ENCODE measurements at places on chromosomes 4 and X.
A peak's percentile ranks its signal among the peaks of the same experiment; 100 is the strongest.

- no peak for DNase-seq
These were observed 2.0 kb downstream of the GAK start for GRCh38 chr4:930028-930551.

DNA sequence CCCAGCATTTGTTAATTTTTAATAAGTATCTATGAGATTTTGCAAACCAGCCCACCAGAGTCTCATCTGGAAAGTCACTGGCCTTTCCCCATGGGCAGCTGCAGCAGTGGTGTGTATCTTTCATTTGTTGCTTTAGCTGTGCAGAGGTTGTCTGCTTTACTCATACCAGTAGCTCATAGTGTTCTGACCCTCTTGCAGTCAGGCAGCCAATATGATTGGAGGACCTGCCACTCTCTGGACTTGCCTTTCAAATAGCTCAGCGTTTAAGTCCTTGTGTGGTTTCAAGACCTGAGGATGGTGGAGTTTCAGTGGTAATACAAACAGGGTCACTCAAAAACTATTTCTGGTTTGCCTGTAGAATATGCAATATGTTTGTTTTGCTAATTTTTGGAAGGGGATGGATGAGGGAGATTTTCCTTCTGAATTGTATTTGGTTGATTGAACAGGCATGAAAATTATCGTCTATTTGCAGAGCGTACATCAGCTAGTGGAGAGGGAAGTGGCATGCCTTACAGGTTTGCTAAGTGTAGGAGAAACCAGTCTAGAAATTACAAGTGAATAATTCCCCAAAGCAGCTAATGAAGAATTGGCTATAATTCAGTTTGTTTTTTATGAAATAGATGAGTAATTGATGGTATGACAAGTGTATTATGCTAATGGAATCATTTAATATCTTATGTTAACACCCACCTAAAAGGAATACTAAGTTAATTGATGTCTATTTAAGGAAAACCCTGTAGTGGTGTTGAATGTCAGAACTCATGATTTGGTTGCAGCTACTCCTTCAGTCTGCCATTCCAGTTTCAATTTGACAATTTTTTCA is 8.9 kb downstream of the POLA1 start:
- DNase-seq: no peak

- no peak for DNase-seq
These were observed 13.6 kb upstream of the PDGFRA start for GRCh38 chr4:54215379-54216077.

GRCh38 chr4:172048666-172049065 is 235.5 kb downstream of the GALNTL6 start:
- DNase-seq: no peak

GRCh38 chr4:2714061-2714770 is 41.9 kb downstream of the TNIP2 start:
- DNase-seq: peak; percentile 92

- no peak for DNase-seq
These were observed 63.2 kb downstream of the CLDN22 start for GRCh38 chr4:183256756-183257385.

DNA sequence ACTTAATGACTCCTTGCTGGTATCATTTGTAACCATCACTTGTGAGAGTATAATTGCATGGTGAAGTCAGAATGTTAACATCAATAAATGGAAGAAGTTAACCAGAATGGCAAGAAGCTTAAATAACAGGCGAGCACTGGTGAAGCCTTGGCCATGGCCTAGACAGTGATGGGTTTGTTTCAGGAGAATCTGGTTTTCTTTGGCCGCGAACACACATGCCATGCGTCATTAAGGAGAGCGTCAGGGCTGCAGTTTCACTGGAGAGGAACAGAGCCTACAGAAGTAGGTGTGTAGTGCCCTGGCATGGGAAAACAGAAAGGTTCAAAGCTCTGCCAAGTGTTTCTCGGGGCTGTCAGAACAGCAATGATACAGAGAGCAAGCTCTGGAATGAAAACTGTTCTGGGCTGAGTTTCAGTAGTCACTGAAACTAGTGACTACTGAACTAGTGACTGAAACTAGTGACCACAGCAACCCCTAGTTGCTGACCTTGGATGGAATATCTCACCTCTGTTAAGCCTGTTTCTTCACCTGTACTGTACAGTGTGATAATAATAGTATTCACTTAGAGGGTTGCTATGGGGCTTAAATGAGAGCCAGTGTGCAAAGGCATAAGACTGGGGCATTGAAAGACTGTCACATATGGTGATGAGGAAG is 93.8 kb downstream of the C4orf51 start:
- no peak for DNase-seq

GRCh38 chrX:18709833-18710232 is 2.4 kb downstream of the PPEF1 start:
- no peak for DNase-seq

GRCh38 chrX:46408553-46409407 is 136.4 kb downstream of the ZNF674 start:
- DNase-seq: peak; percentile 35

DNA sequence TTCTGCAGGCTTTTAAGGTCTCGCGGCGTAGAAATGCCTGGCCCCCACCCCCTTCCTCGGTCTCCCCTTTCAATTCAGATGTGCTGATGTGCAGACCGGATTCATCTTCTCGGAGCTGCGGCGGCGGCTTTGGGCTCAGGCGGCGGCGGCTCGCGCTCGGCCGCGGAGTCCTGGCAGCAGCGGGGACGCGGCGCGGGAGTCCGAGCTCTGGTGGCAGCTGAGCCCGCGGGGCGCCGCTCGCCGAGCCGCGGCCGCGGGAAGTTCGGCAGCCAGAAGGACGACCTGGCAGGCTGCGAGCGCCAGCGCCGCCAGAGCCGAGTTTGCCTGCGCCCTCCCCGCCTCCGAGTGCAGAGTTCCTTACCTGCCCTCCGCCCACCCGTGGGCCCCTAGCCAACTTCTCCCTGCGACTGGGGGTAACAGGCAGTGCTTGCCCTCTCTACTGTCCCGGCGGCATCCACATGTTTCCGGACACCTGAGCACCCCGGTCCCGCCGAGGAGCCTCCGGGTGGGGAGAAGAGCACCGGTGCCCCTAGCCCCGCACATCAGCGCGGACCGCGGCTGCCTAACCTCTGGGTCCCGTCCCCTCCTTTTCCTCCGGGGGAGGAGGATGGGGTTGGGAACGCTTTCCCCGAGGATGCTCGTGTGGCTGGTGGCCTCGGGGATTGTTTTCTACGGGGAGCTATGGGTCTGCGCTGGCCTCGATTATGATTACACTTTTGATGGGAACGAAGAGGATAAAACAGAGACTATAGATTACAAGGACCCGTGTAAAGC is 448 bp downstream of the TLL1 start:
- DNase-seq: no peak

DNA sequence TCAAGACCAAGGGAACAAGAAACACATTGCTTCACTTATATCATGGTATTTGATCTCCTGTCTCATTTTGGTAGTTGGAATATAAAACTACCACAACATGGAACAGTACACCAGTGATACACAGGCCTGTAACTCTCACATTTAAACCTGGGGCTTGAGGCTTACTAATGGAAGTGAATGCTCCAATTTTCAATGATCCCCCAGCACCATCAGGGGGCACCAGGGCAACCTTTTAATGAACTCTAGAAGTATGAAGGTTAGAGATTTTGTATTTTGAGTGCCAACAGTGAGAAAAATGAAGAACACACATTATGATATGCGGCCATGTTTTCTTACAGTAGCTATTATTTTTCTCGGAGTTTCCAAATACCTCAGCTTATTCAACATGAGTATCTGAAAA is 50.7 kb downstream of the C4orf33 start:
- DNase-seq: no peak

DNA sequence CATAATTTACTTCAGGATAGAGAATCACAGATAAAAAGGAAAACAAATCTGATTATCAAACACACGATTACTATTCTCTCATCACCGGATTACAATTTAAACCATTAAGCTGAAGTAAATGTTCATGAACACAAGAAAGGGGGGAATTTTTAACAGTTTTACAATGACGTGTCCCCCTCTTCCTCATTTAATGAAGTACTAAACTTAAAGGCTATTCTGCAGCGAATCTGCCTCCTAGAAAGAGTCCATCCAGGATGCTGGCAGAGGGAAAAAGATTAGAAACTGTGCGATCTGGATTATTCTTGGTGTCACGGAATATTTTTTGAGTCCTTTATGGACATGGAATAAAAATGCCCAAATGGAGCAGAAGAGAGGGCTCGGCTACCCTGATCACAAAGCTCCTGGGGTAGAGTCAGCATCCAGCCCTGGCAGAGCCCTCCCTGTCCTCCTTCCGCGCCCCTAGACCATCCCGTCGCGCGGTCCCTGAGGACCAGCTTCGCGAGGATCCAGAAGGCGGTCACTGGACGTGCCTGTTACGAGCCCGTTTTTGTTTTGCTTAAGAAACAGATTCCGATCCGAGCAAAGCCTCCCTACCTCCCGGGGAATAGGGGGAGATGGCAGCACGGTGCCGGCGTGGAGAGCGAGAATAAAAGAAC is 1.2 kb downstream of the ELF2 start:
- no peak for DNase-seq

DNA sequence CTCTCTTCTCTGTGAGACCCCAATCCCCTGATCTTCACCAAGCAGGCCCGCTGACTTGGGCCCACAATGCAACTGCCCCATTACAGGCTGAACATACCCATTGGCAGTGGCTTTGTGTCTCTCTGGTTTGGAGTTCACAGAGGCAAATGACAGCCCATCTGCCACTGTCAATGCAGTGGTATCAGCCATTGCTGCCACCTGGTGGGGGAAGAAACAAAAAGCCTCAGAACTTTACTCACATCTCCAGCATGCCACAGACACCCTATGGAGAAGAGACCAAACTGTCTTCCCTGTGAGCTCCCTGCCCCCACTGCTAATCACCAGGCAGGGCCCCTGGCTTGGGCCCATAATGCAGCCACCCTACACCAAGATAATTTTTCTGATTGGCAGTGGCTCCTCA is 729.3 kb upstream of the ACTRT1 start:
- no peak for DNase-seq

DNA sequence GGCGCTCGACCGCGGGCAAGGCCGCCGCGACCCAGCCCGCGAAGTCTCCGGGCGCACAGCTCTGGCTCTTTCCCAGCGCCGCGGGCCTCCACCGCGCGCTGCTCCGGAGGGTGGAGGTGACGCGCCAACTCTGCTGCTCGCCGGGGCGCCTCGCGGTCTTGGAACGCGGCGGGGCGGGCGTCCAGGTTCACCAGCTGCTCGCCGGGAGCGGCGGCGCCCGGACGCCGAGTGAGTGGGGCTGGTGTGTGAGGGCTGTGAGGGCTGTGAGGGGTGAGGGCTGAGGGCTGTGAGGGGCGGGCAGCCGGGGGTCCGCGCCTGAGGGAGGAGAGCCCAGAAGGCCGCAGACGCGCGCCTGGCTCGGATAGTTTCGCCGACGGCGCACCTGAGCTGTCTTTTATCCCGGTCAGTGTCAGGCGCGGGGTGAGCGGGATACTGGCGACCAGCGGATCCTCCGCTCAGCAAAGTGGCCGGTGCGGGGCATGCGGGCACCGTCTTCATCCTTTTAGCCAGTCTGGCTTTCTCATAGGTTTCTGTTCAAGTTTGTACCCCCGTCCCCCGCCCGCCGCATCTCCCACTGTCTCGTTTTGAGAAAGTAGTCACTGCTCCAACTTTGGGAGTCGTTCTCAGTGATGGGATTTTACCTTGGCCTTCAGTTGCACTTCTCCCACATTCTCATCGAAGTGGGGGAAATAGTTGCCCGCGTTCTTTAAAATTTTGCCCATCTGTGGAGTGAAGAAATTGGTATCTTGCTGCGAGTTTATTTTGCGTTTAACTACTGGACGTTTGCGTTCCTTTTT is 586 bp downstream of the HERC5 start:
- no peak for DNase-seq

DNA sequence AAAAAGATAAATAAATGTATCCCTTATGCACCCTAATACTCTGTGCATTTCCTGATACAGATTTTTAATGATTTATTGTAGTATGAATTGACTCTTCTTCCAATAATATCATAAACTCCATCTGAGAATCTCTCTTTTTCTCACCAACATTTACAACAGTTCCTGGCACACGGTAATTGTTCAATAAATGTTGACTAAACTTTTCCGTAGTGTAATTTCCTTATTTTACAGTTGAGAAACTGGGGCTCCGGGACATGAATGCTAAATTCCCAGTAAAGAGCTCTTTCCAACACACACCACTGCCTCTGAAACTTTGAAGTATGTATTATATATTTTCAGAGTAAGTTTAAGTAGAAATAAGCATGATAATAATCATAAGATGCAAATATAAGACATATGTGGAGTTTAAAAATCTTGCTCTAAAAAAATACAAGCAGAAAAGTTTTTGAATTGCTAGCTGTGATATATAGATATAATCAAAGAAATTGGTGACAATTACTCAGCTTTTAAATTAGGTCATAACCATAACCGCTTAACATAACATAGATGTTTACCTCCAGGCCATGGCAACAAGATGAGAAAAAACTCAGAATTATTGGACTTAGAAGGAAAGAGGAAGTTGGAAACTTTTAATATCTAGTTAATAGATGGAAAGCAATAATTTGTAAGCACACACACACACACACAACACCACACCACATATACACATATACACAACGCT is 28.2 kb upstream of the ANTXR2 start:
- no peak for DNase-seq

GRCh38 chr4:182808673-182809416 is 108.3 kb downstream of the DCTD start:
- DNase-seq: no peak

DNA sequence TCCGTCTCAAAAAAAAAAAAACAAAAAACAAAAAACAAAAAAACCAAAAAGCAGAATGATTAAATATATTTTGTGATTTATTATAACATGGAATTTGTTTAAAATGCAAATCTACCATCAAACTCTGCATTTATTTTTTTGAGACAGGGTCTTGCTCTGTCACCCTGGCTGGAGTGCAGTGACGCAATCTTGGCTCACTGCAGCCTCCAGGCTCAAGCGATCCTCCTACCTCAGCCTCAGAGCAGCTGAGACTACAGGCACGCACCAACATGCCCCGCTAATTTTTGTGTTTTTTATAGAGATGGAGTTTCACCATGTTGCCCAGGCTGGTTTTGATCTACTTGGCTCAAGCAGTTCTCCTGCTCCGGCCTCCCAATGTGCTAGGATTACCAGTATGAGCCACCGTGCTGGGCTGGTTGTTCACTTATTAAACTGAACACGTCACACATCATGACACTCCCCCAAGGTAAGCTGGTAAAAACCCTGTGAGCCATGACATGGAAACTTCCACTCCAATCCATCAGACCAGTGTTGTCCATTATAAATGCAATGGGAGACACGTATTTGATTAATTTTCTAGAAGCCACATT is 45.7 kb downstream of the RBM47 start:
- DNase-seq: no peak

GRCh38 chrX:48472225-48472624 is 2.2 kb upstream of the SLC38A5 start:
- DNase-seq: no peak

DNA sequence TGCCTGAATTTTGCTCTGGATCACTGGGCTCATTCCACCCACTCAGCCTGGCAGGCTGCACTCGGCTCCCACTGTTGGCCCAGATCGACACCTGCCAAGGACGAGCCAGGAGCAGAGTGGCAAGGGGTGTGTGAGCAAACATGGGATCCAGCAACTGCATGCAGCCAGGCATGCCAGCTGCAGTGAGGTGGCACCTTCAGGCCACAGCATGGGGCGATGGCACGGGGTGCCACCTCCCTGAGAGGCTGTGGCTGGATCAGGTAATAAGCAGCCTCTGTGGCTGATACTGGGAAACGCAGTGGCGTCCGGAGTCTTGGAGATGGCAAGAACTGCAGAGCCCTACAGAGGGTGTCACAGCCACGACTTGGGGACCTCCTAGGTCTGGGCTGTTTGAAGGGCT is 244.5 kb upstream of the FSTL5 start:
- no peak for DNase-seq
